ENCODE measurements at places on chromosomes 4 and X. TPM values are rescaled to one million over a fixed set of nuclear protein-coding genes. Genes with fewer than 3 reads are reported as not detected.

COL4A6 gene
- total RNA-seq: not detected

DNA sequence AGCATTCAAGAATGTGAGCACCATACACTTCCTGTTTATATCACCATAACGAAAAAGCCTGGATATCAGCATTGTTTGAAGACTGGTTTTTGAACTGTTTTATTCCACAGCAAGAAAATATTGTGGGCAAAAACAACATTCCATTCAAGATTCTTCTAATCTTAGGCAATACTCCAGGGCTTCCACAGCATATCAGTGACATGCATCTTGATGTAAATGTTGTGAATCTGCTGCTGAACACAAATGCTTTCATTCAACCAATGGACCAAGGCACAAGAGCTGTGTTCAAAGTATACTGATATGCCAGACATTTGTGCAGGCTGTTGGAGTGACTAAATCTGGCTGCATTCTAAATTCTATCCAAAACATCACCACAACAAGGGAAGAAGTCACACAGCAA lies 260.1 kb upstream of the ETNPPL start:
- no peak for DNase-seq

DNA sequence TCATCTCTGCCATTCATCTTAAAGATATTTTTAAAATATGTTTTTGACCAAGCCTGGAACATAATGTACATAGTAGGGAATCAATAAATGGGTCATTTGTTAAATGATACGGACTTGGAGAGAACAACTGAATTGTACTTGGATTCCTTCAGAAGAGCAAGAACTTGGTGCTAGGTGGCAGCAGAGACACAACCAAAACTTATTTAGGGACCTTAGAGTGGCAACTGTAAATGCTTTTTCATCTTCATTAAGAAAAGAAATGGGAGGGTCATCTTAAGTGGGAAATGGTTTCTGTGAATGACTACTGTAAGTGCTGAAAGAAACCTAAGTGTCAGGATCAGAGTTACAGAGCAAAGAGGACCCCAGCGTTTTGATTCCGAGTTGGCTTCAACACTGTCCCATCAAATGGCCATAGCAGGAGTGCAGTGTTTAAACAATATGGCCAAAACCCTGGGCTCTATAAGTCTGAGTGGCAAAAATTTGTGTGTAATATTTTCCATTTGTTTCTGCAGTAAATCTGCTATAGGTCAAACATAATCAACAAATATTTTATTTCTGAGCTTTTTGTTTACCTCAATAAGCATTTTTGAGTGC lies 213.6 kb downstream of the PALLD start:
- DNase-seq: no peak

- no peak for DNase-seq
These were observed 9.0 kb downstream of the DOCK11 start for GRCh38 chrX:118504581-118504980.

DNA sequence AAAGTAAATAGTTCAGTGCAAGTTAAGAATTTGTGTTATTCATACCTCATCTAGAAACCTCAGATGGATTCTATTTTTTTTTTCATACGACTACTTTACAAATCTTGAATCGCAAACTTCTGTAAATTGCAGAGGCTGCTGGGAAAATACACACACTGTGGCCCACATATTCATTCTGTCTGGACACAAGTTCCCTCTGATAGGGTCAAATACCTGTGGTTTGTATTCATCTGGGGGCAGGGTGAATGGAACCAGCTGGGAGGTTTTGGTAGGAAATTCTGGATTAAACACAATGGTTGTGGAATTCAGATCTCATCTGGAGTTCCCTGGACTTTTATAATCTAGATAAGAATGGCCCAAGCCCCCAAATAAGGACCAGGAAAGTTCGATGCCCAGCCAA lies 56.2 kb downstream of the SPATA18 start:
- DNase-seq: no peak

DNA sequence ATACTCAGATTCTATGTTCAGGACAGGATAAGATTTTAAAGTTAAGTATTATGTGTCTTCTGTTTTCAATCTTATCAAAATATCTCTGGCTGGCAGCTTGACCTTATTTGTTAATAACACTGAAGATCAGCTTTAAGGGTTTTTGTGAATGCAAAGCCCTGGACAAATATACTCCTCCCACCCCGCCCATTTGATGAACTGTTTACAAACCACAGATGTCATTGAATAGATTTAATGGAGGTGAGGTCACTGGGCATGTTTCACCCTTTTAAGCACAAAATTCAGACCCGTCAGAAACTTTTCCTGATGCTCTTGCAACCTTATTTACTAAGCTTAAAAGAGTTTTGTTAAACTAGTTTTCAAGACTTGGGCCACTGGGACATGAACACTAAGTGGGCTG lies 10.1 kb upstream of the CXCL8 start:
- no peak for DNase-seq

GLOD5 gene
- not detected for total RNA-seq

DNA sequence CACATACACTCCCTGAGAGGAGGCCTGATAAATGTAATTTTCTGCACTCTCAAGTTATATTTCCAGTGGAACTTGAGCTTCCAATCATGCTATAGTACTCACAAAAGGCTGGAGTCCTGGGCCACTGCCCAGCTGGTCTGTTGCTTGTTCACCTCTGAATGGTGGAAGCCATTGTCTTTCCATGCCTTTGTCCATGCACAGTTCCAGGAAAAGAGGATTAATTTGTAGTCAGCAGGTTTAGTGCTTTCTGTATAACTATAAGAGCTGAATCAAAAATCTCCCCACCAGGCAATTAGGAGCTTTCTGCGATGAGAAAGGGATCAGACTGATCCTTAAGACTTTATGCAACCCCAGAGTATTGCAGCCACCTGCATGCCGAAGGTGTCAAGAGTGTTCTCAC lies 195.4 kb upstream of the PGRMC2 start:
- DNase-seq: no peak

DNA sequence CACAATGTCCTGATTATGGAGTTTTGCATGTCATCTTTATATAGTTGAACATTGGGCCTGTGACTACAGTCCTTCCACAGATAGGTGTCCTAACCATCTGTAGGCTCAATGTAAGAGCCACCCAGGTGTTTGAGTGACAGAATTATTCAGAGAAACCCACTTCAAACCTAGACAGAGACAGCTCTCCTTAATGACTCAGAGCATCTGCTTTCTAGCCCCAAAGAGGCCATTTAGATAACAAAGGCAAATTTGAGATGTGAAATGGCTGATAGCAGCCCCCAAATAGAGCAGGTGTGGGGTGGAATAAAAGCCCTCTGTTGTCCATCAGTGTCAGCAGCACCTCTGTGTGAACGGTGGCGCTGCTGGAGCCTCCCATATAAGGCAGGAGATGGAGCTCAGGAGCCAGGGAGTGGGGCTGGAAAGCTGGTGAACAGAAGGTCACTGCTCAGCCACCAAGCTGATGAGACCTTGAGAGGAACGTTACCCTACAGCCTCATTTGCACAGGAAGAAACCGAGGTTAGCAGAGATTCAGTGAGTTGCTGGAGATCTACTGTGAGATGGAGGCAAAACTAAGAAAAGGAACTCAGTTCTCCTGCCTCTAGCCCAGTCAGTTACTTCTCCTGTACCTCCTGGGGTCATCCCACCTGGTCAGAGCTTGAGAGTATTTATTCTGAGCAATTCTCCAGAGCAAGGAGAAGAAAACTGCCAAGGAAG lies 153.3 kb upstream of the LNX1 start:
- DNase-seq: no peak

GRCh38 chr4:92333016-92333415 lies 29.2 kb downstream of the GRID2 start:
- DNase-seq: no peak

DNA sequence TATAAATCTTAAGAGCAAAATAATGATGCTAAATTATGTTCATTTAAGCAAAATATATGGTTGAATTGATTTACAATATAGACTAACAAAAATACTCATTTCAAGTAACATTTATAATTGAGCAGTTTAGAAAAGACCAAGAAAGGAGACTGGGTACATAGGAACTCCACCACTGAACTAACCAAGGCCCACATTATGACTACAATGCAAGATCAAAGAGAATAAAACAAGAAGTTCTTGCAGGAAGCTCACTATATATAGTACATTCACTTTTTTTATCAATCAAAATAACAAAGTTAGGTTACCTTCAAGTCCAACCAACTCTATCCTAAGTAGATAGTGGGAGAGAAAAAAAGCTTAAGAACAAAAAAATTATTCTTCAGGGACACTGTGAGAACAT lies 8.0 kb downstream of the CHIC2 start:
- no peak for DNase-seq

- no peak for DNase-seq
These were observed 1.1 kb upstream of the IRF2 start for GRCh38 chr4:184475498-184475897.

ZBTB33 gene
- 33.5 TPM for total RNA-seq

DNA sequence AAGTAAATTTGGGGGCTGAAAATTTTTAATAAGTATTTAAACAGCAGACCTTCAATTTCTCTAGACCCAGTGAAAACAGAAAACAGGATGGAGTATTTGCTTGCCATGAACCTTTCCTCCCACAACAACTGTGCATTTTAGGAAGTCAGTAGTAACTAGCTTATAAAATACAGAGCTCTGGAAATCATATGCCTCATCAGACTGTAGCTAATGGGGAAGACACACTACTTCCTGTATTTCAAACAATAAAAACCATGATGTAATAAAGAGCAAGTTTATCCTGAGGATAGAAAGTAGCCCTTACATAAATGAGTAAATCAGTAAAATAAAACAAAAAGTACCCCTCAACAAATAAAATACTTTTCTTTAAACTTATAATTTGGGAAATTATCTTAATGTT lies 280.1 kb upstream of the ZFP42 start:
- DNase-seq: no peak

- DNase-seq: no peak
These were observed 5.4 kb upstream of the ZNF185 start for GRCh38 chrX:152892499-152892898.

- no peak for DNase-seq
These were observed 30.7 kb downstream of the TAF7L start for GRCh38 chrX:101260435-101260834.

GRCh38 chrX:14359316-14359715 lies 170.0 kb upstream of the GLRA2 start:
- no peak for DNase-seq

FAM184B gene
- total RNA-seq: not detected

HMGB2 gene
- 110 TPM for total RNA-seq

G6PD gene
- 45.4 TPM for total RNA-seq

- DNase-seq: peak; percentile 66
These were observed 19.5 kb downstream of the UTP14A start for GRCh38 chrX:129925305-129926092.

DNA sequence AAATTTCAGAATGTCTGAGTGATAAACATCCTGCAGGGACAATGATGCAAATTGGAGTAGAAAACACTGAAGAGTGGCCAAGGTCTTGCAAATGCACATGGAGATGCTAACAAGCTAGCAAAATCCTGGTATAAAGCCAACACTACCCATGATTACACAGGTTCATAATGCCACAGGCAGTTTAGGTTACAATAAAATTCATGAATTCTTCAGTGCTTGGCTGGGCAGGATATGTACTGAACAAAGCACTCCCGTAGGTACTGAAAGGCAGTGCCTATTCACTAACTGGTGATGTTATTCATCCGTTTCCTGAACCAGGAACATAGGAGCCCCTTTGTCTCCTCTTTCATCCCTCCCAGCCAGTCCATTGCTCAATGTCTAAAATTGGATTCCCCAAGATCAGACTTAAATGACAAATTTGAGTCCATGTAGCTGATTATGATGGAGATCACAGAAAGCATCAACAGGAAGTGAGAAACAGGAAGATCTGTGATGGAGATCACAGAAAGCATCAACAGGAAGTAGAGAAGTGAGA lies 244.5 kb downstream of the DMD start:
- no peak for DNase-seq

Measured in CD4-positive, alpha-beta memory T cell (primary cell).